NCI-H1048 (cell line): ENCODE measurements at places on chromosomes 6 and 20.
A peak's percentile ranks its signal among the peaks of the same experiment; 100 is the strongest.

DNA sequence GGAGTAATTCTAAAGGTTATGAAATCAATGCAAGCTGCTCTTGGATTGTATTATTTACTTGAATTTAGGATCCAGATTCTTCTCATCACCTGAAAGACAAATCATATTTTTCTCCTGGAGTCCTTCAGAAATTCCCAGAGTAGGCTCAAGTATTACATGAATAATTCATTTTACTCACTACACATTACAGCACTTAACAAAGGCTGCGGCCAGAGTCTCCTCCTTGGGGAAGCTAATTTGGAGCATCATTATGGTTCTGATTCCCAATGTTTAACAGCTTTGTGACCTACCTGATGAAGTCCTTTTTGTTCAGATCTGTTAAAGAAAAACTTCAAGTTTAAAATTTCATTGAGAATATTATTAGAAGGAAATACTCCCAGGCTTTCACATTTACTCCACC, 28.7 kb downstream of the GRIK2 start:
- no peak for DNase-seq

GRCh38 chr6:107511511-107511993, 21.6 kb downstream of the SOBP start:
- no peak for DNase-seq

- DNase-seq: peak; percentile 7
Measured at GRCh38 chr6:138527411-138528088, 28.3 kb upstream of the NHSL1 start.

DNA sequence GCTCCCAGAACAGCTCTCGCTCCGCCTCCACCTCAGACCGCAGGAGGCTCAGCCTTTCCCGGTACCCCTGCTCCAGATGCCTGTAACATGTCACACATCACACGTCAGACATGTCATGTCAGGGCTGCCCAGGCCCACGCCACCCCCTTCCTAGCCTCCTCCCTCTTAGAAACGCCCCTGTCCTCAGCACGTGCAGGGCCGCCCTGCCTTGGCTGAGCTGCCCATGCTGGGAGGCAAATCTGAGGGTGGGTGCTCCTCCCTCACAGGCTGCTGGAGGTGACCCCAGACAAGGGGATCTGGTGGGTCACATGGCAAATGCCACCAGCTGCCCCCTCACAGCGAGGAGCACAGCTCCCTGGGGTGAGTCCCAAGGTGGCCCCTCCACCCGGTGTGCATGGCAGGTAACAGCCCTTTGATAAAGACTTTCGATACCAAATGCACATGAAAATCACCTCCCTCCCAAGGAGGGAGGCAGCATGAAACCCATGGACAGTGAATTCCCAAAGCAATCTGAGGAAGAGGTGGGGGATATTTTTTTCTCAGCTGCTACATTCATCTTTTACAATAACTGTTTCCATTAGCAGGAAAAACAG, 84.1 kb downstream of the GINS1 start:
- DNase-seq: no peak

DNA sequence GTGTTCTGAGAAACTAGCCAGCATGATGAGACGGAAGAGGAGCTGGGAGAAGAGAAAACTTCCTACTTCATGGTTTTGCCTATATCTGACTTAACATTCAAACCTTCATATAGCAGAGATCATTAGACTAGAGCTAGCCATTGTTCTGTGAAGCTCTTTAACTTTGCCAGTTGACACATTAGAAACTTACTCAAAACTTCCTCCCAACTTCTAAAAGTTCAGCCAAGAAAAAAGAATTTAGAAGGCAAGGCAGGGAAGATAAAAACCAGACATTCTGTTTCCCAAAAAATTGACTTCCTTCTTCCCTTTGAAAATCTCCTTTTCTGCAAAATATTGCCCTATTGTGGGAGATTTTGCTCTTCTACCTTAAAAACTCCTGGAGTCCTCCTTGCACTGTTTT, 134.8 kb upstream of the UST start:
- no peak for DNase-seq

DNA sequence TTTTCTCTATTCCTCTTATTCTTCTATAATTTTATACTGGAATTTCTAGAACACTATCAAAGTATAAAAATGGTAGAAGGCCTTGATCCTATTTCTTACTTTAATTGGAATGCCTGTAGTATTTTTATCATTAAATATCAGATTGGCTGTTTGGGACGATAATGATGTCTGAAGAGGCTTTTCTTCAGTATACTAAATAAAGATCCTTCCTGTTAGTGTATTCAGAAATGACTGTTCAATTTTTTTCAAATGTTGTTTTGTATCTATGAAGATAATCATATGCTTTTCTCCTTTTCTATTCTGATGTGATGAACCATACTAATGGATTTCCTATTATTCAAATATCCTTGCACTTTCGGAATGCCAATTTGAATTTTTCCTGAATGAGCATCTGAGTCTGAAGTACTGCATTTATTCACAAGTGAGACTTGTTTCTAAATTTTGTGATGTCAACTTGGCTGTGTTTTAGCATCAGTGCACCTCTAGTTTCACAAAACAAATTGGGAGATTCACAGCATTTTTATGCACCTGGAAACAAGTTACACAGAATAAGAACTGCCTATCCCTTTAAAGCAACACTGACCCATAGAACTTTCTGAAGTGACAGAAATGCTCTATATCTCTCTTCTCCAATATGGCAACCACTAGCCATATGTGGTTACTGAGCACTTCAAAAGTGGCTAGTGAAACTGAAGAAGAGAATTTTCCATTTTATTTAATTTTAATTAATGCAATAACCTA, 71.6 kb upstream of the PRND start:
- DNase-seq: no peak

- no peak for DNase-seq
Measured at GRCh38 chr20:9068233-9068801, 570 bp upstream of the PLCB4 start.
